A549 treated with ZK216348 at 1 μM for 4 hours (cell line): ENCODE measurements at places on chromosomes 12 and 14. TPM values are rescaled to one million over a fixed set of nuclear protein-coding genes. Genes with fewer than 3 reads are reported as not detected.

Gene C1QL4
- 3.8 to 7.6 TPM (median 6.4 TPM) in 5 replicates for total RNA-seq

Gene CFAP251
- 0.88 to 2.6 TPM (median 1.5 TPM) in 5 replicates for total RNA-seq

Gene TOMM20L
- total RNA-seq = not detected in 5 replicates

Gene LRTM2
- not detected in 5 replicates for total RNA-seq

Gene RPGRIP1
- 0.16 to 0.74 TPM (median 0.37 TPM) in 4 of 5 replicates, not detected in the other for total RNA-seq

Gene WSCD2
- not detected in 5 replicates for total RNA-seq

Gene PTCSC3
- total RNA-seq = not detected in 5 replicates

Gene RASSF9
- total RNA-seq = 0.39 to 1.0 TPM (median 0.88 TPM) in 5 replicates

Gene ENDOU
- total RNA-seq = 0.18 TPM in 1 of 5 replicates, not detected in the others

Gene INHBE
- 0.07 to 0.11 TPM in 2 of 5 replicates, not detected in the others for total RNA-seq

Gene AKAP5
- total RNA-seq = 0.27 to 0.68 TPM (median 0.41 TPM) in 5 replicates

Gene ARHGEF25
- 4.1 to 7.7 TPM (median 6.0 TPM) in 5 replicates for total RNA-seq

Gene ERP27
- not detected in 5 replicates for total RNA-seq

Gene ALDH2
- total RNA-seq = 62.6 to 97.6 TPM (median 86.6 TPM) in 5 replicates

Gene KRT4
- 1.7 to 4.0 TPM (median 2.7 TPM) in 5 replicates for total RNA-seq

Gene KCNC2
- not detected in 5 replicates for total RNA-seq

Gene BCAT1
- 9.1 to 12.2 TPM (median 10.3 TPM) in 5 replicates for total RNA-seq

Gene IQSEC3
- total RNA-seq = not detected in 5 replicates

Gene RHNO1
- total RNA-seq = 39.8 to 49.6 TPM (median 45.7 TPM) in 5 replicates

Gene CLEC4D
- not detected in 5 replicates for total RNA-seq

Gene MIP
- not detected in 5 replicates for total RNA-seq

Gene PRKD1
- 2.2 to 2.8 TPM (median 2.5 TPM) in 5 replicates for total RNA-seq

Gene SMCO3
- not detected in 5 replicates for total RNA-seq

Gene SAMD15
- 1.9 to 3.1 TPM (median 1.9 TPM) in 5 replicates for total RNA-seq

Gene ZNF385A
- total RNA-seq = 11.3 to 23.1 TPM (median 20.0 TPM) in 5 replicates

Gene IRF2BPL
- total RNA-seq = 10.6 to 22.4 TPM (median 22.0 TPM) in 5 replicates

Gene CLEC2D
- total RNA-seq = 0.24 to 0.60 TPM (median 0.38 TPM) in 5 replicates
